Bronchial smooth muscle cell (primary cell): ENCODE measurements at places on chromosomes 4 and X. TPM values are rescaled to one million over a fixed set of nuclear protein-coding genes. Genes with fewer than 3 reads are reported as not detected.

GPR143 gene
- not detected in 2 replicates for total RNA-seq

MGAT4D gene
- total RNA-seq = not detected in 2 replicates

DUX4 gene
- total RNA-seq = not detected in 2 replicates

MAGEB2 gene
- not detected in 2 replicates for total RNA-seq

GAGE12F gene
- not detected in 2 replicates for total RNA-seq

AKAP4 gene
- total RNA-seq = not detected in 2 replicates

OTC gene
- total RNA-seq = 0.09 and 0.16 TPM in 2 replicates

SPON2 gene
- total RNA-seq = 573 and 703 TPM in 2 replicates

CXorf49 gene
- not detected in 2 replicates for total RNA-seq

DDIT4L gene
- total RNA-seq = 0.26 and 5.8 TPM in 2 replicates

SOWAHB gene
- not detected in 2 replicates for total RNA-seq

CXCR3 gene
- total RNA-seq = not detected in 2 replicates

SCD5 gene
- 11.6 and 14.2 TPM in 2 replicates for total RNA-seq

GABRE gene
- 5.2 and 11.0 TPM in 2 replicates for total RNA-seq

RASSF6 gene
- under 0.01 TPM in 1 of 2 replicates, not detected in the other for total RNA-seq

UGT2A1 gene
- not detected in 2 replicates for total RNA-seq

CPZ gene
- 6.8 and 12.2 TPM in 2 replicates for total RNA-seq

HTR2C gene
- not detected in 2 replicates for total RNA-seq

UGDH gene
- total RNA-seq = 177 and 243 TPM in 2 replicates

CTAG1B gene
- total RNA-seq = not detected in 2 replicates

NPFFR2 gene
- total RNA-seq = not detected in 2 replicates

IGSF1 gene
- not detected in 2 replicates for total RNA-seq

SULT1E1 gene
- 0.16 TPM in 1 of 2 replicates, not detected in the other for total RNA-seq

CCKAR gene
- total RNA-seq = 6.0 and 45.9 TPM in 2 replicates

TEX11 gene
- total RNA-seq = not detected in 2 replicates

HDX gene
- total RNA-seq = 1.9 and 2.0 TPM in 2 replicates
